ENCODE measurements at places on chromosomes 1 and 21. TPM values are rescaled to one million over a fixed set of nuclear protein-coding genes. Genes with fewer than 3 reads are reported as not detected.
A peak's percentile ranks its signal among the peaks of the same experiment; 100 is the strongest.

DNA sequence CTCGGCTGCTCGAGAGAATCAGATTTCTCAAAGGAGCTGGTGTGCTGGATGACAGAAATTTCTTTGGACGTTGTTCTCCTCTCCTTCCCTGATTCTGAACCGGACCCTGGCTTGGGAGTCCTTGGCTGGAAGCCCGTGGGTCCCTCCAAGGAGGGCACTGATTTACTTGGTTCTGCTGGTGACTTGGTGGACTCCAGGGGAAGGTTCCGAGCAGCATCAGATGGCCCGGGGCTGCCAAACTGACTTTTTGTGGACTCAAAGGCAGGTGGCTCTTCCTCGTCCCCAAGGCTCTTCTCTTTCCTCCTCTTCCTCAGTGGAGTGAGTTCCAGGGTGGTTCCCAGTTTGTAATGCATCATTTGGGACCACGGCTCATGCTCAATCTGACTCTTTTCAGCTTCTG lies 97.9 kb upstream of the EDN2 start:
- no peak for DNase-seq

GRCh38 chr1:151885479-151885878 lies 23.8 kb downstream of the THEM4 start:
- no peak for DNase-seq

KPRP gene
- polyA plus RNA-seq: not detected

DNA sequence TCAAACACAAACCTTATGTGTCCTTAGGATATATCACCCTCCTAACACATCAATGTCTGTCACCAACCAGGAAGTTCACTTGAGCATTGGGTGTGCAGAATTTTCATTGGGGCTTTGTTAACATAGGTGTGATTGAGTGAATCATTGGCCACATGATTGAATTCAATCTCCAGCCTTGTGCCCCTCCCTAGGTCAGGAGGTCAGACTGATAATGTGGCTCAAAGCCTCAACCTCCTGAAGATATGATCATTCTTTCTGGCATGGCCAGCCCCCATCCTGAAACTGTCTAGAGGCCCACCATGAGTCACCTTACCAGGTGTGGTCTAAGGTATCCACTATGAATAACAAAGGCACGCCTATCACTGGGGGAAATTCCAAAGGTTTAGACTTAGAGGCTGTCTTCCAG lies 90.1 kb downstream of the PKN2 start:
- no peak for DNase-seq

- DNase-seq: no peak
These were observed 38.6 kb downstream of the KCNN3 start for GRCh38 chr1:154831462-154831861.

GRCh38 chr1:78676993-78677392 lies 27.4 kb downstream of the IFI44 start:
- no peak for DNase-seq

TRIM17 gene
- 12.3 TPM for polyA plus RNA-seq

- DNase-seq: no peak
These were observed 29.2 kb downstream of the COL16A1 start for GRCh38 chr1:31674626-31675025.

ACKR1 gene
- polyA plus RNA-seq: 0.36 TPM

DNA sequence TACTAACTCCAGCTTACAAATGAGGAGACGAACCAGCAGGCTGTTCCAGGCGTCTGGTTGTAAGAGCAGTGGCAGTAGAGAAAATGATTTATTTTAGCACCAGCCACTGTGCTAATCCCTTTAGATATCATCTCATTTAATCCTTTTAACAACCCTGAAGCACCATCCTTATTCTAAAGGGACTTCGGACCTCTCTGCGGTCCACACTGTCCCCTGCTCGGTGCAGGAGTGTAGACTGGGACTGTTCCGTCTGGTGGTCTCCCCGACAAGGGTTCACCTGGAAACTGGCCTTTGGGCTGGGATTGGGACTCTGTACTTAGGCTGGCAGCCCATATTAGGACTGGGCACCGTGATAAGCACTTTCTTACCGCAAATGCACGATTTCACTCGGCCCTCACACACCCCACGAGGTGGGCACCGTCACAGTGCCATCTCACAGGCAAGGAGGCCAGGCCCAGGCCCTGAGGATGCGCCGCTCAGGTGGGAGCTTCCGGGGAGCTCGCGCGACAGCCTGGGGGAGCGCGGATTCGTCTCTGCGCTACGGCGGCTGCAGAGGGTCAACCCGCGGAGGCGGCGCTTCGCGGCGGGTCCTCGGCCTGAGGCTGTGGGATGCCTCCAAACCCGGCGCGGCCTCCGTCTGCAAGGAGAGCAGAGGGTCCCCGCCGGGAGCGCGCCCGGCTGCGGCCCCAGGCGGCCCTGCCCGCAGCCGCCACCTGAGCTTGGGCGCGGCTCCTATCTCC lies 45.2 kb downstream of the ATP1A1 start:
- peak; percentile 78 for DNase-seq
